ENCODE measurements at places on chromosomes 4 and X.

- DNase-seq, result no peak
These were observed 211.1 kb upstream of the MAMLD1 start for GRCh38 chrX:150152036-150152435.

DNA sequence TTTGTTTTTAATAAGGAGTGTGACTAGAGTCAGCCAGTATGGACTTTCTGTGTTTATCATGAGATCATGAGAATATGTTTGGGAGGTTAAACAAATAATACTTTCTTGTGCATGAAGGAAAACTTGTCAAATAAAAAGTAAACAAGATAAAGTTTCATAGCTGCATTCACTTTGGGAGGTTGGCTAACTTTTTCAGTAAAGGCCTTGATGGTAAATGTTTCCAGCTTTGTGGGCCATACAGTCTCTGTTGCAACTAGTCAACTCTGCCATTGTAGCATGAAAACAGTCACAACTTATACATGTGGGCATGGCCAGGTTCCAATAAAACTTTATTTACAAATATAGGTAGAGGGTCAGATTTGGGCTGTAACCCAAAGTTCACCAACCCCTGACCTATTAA, 150.4 kb downstream of the MID1 start:
- DNase-seq, result no peak

DNA sequence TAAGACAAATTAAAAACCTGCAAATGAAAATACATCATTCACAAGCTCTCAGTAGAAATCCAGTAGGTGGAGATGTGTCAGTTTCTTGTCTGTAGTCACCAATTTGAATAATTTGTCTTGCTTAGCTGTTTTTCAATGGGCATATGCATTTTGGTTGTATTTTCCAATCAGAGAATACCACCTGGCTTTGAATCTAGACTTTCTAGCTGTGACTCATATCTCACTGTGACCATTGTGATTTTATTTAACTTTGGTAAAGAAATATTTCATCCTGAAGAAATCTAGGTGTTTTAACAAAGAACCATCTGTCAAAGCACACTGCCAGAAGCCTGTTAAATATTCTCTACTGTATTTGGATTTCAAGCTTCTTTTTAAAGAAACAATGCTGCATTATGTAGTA, 1650.6 kb upstream of the IGFBP7 start:
- DNase-seq, result no peak

DNA sequence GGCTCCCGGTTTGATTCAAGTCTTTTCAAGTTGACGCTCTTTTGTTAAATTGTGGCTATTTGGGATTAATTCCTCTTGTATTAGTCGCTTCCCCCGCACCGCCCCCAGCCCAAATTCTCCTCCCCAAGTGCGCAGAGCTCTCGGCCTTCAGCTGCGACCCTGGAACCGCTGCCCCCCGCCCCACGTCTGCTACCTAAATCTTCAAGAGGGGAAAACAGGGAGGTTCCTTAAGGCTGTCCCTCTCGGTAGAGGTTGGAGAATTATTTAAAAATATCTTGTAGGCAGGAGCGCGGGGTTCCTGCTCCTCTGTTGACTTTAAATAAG, 860 bp upstream of the RPS6KA3 start:
- no peak for DNase-seq

- DNase-seq, result no peak
These were observed 164.4 kb downstream of the GRIA3 start for GRCh38 chrX:123348468-123348867.

DNA sequence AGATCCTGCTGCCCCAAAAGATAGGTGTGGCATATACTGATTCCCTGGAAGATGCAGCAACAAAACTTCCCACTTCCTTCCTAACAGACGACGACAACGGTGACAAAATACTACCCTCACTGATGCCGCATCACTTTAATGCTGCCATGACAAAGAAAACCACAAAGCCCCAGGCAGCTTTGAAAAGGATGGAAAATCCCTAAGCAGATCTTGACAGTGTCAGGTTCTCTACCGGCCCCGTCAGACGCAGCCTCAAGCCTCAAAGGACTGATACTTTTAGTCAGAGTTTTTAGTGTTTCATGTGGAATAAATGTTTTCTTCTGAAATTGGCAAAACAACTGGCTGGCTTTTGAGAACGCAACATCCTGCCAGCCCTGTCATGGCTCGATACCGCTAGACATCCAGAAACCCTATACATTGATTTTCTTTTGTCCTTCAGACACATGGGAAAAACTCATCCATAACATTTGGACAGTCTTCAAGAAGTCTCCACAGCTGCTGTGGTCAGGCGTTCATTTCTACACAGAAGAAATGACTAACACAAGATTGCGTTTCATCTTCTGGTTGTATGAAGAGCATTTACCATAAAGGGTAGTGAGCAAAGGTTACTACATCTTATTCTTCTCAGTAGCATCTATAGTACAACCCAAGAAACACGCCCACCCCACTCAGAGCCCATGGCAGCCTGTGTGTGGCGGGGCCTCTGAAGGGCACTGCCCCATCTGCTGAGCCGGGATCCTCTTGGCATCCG, 60.1 kb downstream of the GATB start:
- DNase-seq, result no peak

DNA sequence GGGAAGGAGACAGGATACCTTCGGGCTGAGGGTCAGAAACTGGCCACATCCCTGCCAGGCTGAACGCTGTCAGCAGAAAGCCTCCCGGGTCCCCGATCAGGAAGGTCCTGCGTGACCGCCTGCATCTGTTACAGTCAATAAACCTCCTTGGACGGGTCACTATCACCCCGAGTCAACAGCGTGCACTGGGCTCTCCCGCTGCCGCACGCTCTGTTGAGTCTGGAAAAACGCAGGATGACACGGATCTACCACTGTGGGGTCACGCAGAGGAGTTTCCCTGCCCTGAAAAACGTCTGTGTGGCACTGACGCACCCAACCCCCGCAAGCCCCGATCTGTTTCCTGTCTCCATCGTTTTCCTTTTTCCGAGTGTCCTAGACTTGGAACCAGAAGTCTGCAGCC, 12.1 kb downstream of the PPP2R3B start:
- no peak for DNase-seq

GRCh38 chrX:387729-388128, 1.0 kb upstream of the PPP2R3B start:
- no peak for DNase-seq

DNA sequence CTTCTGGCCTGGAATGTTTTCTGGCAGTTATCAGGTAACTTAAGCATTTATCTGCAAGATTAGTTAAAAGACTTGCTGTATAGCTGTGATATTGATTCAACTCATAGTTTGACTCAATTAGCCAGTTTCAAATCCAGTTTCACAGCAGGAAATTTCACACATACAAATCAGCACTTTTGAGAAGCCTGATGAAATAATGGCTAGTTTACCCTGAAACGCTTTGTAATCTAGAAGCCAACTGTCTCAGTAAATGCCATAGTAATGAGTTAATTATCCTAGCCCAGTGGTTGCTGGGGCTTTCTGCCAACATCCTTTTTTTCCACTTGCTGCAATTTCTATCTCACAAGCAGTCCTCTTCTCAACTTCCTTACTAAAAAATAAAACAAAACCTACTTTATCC, 53.1 kb downstream of the ARHGEF38 start:
- no peak for DNase-seq

DNA sequence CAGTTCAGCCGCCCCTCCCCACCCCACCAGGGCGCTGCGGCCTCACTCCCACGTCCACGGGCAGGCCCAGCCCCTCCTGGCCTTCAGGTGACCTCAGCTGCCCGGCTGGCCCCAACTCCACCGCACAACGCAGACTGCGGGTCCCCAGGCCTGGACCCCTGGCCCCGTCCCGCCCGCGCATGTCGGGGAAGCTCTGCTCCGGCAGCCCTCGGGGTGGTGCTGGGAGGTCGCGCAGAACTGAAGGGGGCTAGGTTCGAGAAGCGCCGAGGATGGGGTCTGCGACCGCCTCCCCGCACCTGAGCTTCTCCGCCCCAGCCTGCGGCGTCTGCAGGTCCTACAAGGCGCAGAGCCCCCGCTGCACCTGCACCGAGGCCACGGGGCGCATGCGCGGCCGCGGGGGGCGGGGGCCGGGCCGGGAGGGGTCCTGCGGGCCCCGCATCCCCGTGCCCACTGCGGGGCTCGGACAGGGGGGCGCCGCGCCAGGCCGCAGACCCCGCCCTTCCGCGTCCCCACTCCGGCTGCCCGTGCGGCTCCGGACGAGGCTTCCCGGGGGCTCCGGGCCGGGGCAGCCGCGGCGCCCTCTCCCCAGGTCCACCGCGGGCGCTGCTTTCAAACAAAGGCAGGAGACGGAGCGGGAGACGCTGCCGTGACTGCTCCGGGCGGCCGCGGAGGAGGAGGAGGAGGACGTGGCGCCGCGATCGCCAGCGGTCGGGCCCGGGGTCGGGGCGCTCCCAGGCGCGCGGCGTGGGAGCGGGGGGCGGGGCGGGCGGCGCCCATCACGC, 672 bp upstream of the NAT8L start:
- DNase-seq, result no peak

DNA sequence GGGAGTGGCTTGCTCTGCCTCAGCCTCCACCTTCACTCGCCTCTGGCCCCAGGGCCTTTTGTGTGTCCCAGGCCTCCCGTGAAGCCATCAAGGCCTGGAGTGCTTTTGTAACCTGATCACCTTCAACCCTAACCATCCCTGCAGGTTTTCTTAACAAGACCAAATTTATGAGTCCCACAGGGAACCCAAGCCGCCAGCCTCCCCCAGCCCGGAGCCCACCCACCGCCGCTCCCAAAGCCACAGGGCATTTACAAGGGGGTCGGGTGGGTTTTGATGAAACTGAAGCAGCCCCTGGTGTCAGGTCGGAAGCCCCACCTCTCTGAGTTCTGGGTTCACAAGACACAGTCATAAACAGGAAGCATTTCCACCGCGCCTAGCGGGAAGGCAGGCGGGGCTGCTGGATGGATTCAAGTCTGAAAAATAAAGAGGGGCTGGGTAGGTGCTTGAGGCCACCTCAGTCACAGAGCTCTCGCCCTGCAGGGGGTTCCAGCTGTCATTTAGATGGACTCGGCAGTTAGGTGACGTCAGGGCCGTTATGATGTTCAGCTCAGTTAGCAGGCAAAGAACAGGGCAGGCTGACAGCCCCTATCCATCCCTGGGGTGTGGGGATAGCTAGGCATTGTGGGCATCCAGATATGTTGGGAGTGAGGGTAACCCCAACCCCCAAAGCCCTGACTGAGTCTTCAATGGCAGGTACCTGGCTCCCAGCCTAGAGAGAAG, 128.5 kb downstream of the BCOR start:
- DNase-seq, result no peak

GRCh38 chrX:40103565-40104323, 6.0 kb upstream of the BCOR start:
- DNase-seq, result no peak

GRCh38 chr4:24001486-24002329, 111.9 kb upstream of the PPARGC1A start:
- DNase-seq, result no peak

GRCh38 chr4:182142176-182143085, 100.8 kb upstream of the TENM3 start:
- DNase-seq, result no peak

DNA sequence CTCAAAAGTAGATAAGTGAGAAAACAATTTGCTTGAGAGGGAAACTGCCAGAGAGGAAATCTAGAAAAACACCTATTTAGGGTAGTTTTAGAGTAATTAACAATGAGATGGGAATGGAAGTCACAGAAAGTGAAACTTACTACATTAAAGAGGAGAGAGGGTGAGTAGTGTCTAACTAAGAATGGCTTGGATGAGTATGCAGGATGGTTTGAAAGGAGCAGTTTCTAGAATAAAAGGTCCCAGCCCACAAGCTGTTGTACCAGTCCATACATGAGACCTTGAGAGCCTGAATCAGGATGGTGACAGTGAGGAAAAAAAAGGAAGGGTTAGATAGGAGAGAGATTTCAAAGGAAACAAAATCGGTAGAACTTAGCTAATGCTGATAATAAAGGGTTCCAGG, 1.3 kb downstream of the GAR1 start:
- no peak for DNase-seq

- no peak for DNase-seq
These were observed 219.0 kb downstream of the PALLD start for GRCh38 chr4:168715896-168716295.

GRCh38 chr4:2047781-2048581, 11.1 kb upstream of the NAT8L start:
- no peak for DNase-seq

- no peak for DNase-seq
These were observed 18.1 kb downstream of the PPP1R2C start for GRCh38 chrX:42759881-42760280.

- DNase-seq, result no peak
These were observed 26.3 kb downstream of the TACC3 start for GRCh38 chr4:1747603-1747967.

DNA sequence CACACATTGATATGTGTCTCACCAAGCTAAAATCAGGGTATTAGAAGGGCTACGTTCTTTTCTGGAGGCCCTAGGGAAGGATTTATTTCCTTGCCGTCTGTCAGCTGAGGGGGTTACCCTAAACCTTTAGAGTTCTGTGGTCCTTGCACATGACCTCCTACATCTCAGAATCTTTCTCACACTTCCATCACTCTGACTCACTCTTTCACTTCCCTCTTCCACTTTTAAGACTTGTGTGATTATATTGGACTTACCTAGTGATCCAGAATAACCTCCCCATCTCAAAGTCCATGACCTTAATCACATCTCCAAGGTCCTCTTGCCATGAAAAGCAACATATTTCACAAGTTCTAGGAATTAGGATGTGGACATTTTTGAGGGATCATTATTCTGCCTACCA, 53.6 kb upstream of the FUNDC1 start:
- DNase-seq, result no peak

DNA sequence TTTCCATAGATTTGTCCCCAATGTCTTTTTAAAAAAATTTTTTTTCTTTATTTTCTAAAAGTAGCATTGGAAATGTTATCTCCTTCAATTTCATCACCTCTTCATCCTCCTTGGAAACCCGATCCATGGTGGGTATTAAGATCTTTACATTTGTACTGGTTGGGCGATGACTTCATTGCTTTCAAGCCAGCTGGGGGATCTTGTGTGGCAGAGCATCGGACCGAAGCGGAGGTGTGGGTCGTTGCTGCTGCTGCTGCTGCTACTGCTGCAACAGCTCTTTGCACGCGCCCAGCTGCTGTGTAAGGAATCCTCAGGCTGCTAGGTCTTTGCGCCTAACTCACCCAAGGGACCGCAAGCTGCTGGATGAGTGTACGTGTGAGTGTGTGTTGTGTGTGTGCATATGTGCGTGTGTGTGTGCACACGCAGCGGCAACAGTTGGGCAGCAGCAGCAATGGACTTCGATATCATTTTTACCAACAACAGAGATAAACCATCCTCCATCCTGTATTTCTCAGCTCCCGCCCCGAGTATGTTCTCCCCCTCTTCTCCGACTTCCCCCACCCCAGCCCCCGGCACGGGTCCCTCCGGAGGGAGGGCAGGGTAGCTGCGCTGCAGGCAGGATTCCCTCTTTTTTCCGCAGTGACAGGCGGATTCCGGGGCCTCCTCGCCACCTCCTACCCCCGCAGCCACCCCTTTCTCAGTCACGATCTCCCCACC, 768 bp upstream of the CDKL5 start:
- DNase-seq, result peak; percentile 17

GRCh38 chr4:3288571-3289094, 4.2 kb upstream of the RGS12 start:
- DNase-seq, result no peak

GRCh38 chr4:96044971-96045370, 205.1 kb downstream of the PDHA2 start:
- DNase-seq, result no peak

GRCh38 chr4:55321707-55322264, 24.3 kb upstream of the SRD5A3 start:
- DNase-seq, result peak; percentile 91
